Transverse colon (tissue), 4 donors: ENCODE measurements at places on chromosomes 3 and 15. TPM values are rescaled to one million over a fixed set of nuclear protein-coding genes. Genes with fewer than 3 reads are reported as not detected.
A peak's percentile ranks its signal among the peaks of the same experiment; 100 is the strongest.

The GOLGA6C gene
- not detected for total RNA-seq

The CCDC39 gene
- total RNA-seq: not detected

The CPA3 gene
- 3.0 TPM for total RNA-seq

The OXSR1 gene
- total RNA-seq: 35.9 TPM

The LRTM1 gene
- total RNA-seq: not detected

DNA sequence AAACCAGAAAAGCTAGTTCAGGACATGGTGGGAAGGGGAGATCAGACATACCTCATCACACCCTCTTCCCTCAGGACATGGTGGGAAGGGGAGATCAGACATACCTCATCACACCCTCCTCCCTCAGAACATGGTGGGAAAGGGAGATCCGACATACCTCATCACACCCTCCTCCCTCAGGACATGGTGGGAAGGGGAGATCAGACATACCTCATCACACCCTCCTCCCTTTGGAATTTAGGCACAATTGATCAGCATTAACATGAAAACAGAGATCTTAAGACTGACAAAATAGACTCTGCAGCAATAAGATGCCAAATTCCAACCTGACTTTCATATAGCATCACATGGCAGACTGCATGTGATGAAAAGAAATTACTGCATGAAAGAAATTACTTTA, 412.7 kb upstream of the ZNF717 start:
- H3K4me3 ChIP-seq: no peak overlapping the region
- no peaks in the 10 kb centered on the region for H3K4me1 ChIP-seq

GRCh38 chr15:40789119-40789518, 17.8 kb upstream of the ZFYVE19 start:
- DNase-seq: no peak
- H3K4me1 ChIP-seq: peaks cover 59% of the 10 kb centered on the region
- no peak overlapping the region for H3K27ac ChIP-seq
- no peaks in the 10 kb centered on the region for H3K27me3 ChIP-seq

DNA sequence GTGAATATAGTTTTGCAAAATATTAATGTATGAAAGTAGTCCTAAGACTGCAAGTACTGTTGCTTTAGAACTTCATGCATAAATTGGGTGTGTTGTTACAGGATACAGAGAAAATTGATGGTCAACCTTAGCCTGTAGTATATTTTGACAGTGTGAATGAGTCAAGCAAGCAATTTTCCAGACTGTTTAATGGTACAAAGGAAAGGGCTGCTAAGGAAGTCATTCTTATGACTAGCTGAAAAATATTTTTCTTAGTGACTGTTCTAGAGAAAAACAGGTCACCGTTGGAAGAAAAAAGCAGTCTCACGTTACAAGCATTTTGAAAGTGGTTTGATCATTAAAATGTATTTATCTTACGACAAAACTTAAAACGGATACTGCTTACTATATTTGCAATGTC, 49.2 kb downstream of the MBNL1 start:
- peak overlapping the region; percentile 67 for H3K27ac ChIP-seq
- peaks cover 22% of the 10 kb centered on the region for H3K4me1 ChIP-seq
- no peak for DNase-seq
- H3K4me3 ChIP-seq: no peak overlapping the region
- no peaks in the 10 kb centered on the region for H3K36me3 ChIP-seq
- no peaks in the 10 kb centered on the region for H3K27me3 ChIP-seq

DNA sequence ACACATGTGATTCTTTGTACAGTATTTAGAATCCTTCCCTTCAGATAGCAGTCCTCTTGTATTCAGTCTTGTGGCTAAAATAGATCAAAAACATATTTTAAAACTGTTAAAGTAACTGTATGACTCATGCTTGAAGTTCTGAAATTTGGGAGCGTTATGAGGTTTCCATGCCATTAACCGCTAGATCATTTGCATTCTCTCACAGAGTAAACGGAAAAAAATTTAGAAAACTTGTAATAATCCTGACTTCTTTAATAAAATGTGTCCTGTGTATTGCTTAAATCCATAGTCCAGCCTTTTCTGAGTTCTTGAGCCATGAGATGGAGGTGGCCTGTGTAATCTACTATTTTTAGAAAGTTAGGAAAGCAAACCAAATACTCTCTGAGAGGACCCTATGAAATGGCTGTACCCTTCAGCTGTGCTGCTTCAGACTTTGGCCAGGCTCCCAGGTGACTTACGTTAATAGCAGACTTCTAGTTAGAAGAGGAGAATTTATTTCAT, 33.8 kb downstream of the MBNL1 start:
- peak overlapping the region; percentile 2 for H3K4me3 ChIP-seq
- peak; percentile 55 for DNase-seq
- H3K4me1 ChIP-seq: peaks cover 87% of the 10 kb centered on the region
- H3K36me3 ChIP-seq: no peaks in the 10 kb centered on the region
- H3K27me3 ChIP-seq: no peaks in the 10 kb centered on the region
- peak overlapping the region; percentile 91 for H3K27ac ChIP-seq

DNA sequence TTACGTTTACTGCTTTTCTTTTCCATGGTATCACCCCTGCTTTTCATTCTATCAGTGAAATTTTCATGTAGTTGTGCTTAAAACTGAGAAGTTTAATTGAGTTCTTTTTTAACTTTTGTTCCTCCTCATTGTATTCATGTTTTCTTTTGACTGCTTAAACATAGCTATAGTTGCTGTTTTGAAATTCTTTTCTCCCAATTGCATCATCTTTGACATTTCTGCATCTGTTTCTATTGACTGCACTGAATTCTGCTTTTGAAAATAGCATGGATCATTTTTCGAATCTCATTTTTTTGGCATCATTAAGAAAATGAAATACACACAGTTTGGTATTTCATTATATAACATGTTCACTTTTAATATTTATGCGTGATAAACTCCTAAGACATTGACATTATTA, 694.9 kb downstream of the MECOM start:
- H3K27me3 ChIP-seq: no peaks in the 10 kb centered on the region
- H3K4me1 ChIP-seq: no peaks in the 10 kb centered on the region
- H3K4me3 ChIP-seq: no peak overlapping the region
- no peaks in the 10 kb centered on the region for H3K36me3 ChIP-seq

GRCh38 chr3:186181901-186182300, 73.0 kb upstream of the ETV5 start:
- no peaks in the 10 kb centered on the region for H3K4me1 ChIP-seq
- no peak overlapping the region for H3K27ac ChIP-seq
- DNase-seq: no peak
- no peak overlapping the region for H3K4me3 ChIP-seq
- no peaks in the 10 kb centered on the region for H3K36me3 ChIP-seq
- no peaks in the 10 kb centered on the region for H3K27me3 ChIP-seq

DNA sequence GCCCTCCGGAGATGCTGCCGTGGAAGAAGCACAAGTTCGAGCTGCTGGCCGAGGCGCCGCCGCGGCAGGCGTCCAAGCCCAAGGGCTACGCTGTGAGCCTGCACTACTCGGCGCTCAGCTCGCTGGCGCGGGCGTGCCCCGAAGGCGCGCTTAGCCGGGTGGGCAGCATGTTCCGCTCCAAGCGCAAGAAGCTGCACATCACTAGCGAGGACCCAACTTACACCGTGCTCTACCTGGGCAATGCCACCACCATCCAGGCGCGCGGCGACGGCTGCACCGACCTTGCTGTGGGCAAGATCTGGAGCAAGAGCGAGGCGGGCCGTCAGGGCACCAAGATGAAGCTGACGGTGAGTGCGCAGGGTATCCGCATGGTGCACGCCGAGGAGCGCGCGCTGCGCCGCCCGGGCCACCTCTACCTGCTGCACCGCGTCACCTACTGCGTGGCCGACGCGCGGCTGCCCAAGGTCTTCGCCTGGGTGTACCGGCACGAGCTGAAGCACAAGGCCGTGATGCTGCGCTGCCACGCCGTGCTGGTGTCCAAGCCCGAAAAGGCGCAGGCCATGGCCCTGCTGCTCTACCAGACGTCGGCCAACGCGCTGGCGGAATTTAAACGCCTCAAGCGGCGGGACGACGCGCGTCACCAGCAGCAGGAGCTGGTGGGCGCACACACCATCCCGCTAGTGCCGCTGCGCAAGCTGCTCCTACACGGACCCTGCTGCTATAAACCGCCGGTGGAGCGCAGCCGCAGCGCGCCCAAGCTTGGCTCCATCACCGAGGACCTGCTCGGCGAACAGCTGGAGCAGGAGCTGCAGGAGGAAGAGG, 1.3 kb downstream of the FAM43A start:
- H3K4me1 ChIP-seq: peaks cover 41% of the 10 kb centered on the region
- H3K36me3 ChIP-seq: no peaks in the 10 kb centered on the region
- no peaks in the 10 kb centered on the region for H3K27me3 ChIP-seq
- H3K4me3 ChIP-seq: peak overlapping the region; percentile 54
- DNase-seq: peak; percentile 29

GRCh38 chr3:183823963-183824362, 1.4 kb downstream of the MAP6D1 start:
- H3K36me3 ChIP-seq: no peaks in the 10 kb centered on the region
- no peak for DNase-seq
- no peak overlapping the region for H3K27ac ChIP-seq
- H3K4me3 ChIP-seq: no peak overlapping the region
- H3K4me1 ChIP-seq: peaks cover 11% of the 10 kb centered on the region
- peaks cover 15% of the 10 kb centered on the region for H3K27me3 ChIP-seq

GRCh38 chr3:63740116-63740515, 79.0 kb upstream of the C3orf49 start:
- no peak overlapping the region for H3K4me3 ChIP-seq
- no peak overlapping the region for H3K27ac ChIP-seq
- no peak for DNase-seq
- H3K4me1 ChIP-seq: no peaks in the 10 kb centered on the region
- H3K27me3 ChIP-seq: no peaks in the 10 kb centered on the region
- no peaks in the 10 kb centered on the region for H3K36me3 ChIP-seq
